Cardiac fibroblast (primary cell): ENCODE measurements at places on chromosomes 6 and 20.
A peak's percentile ranks its signal among the peaks of the same experiment; 100 is the strongest.

GRCh38 chr20:3223994-3224680, 14.8 kb downstream of the ITPA start:
- DNase-seq: no peak

DNA sequence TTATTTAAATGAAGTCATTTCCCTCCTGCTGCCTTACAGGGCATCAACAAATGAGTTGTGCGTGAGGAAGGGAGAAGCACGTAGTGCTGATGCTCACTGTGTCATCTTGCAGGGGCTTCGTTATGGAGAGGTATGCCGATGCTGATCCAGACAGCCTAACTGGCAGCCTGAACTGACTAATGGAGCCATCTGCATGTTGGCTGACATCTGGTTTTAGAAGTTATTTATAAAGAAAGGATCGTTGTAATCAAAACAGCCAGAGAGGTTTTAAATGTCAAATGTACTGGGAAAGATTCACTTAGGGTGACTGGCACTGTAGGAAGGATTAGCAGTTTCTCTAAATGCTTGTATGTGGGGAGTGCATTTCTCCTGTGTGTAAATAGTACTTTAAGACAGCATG, 54.6 kb downstream of the FARS2 start:
- DNase-seq: no peak

DNA sequence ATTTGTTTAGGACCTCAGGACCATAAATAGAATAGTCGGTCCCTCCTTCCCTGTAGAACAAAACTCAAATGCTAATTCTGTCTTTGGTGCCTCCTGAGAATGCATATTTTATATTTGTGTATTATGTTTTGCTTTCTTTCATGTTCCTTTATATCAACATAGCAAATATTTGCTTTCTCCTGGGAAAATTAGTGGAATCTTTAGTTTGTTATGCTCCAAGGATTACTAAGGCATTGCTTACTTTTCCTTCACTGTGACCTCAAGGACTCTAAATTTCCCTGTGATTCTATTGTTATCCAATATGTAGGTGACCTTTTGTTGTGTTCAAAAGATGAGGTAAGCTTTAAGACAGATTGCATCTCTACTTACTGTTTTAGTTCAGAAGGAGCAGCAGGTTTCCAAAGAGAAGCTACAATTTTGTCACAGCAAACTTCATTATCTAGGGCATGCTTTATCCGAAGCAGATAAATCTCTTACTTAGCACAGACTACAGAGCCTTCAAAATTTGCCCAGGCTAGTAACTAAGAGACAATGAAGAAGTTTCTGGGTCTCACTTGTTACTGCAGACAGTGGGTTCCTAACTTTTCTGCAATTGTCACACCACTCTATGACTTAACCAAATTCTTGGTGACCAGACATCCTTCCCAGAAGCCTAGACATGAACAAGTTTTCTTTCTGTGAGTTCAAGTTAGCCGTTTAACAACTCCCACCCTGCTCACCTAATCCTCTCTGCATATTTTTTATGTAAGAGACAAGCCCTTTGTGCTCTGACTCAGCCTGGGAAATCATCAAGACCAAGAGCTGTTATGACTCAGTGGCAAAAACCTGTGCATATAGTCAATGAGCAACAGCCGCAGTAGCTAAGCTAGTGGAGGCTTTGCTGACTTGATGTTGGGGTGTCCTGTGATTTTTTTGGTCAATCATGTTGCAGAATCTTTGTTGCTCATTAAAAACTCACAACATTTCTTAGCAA, 378.8 kb downstream of the QKI start:
- DNase-seq: peak; percentile 57

- no peak for DNase-seq
These were observed 39.2 kb downstream of the TRIM27 start for GRCh38 chr6:28884423-28885131.

- peak; percentile 84 for DNase-seq
These were observed 75.4 kb upstream of the PTPN1 start for GRCh38 chr20:50434653-50435396.

DNA sequence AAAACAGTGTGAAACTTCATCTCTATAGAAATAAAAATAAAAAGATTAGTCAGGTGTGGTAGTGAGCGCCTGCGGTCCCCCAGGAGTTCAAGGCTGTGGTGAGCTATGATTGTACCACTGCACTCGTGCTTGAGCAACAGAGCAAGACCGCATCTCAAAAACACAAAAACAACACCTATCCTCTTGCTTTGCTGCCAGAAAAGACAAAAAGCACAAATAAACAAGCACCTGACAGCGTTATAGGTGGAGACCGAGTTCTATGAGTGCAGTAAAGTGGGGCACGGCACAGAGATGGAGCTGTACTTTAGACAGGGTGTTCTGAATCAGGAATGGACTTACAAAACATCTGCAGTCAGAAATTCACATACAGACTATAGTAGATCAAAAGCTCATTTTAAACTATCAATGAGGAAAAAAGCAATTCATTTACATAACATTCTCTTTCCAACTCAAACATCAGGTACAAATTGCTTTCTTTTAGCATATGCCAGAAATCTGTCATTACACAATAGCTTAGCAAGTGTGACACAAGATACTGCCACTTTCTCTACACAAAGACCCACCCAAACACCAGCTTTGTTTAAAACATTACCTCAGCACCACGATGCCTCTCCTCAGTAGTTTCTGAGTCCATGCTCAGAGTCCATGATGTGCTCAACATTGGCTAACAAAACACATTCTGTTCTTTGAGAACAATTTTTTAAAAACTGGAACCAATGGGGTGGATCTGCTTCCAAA, 10.1 kb downstream of the EZR start:
- DNase-seq: no peak

GRCh38 chr6:41268478-41268877, 18.0 kb downstream of the TREM1 start:
- no peak for DNase-seq

DNA sequence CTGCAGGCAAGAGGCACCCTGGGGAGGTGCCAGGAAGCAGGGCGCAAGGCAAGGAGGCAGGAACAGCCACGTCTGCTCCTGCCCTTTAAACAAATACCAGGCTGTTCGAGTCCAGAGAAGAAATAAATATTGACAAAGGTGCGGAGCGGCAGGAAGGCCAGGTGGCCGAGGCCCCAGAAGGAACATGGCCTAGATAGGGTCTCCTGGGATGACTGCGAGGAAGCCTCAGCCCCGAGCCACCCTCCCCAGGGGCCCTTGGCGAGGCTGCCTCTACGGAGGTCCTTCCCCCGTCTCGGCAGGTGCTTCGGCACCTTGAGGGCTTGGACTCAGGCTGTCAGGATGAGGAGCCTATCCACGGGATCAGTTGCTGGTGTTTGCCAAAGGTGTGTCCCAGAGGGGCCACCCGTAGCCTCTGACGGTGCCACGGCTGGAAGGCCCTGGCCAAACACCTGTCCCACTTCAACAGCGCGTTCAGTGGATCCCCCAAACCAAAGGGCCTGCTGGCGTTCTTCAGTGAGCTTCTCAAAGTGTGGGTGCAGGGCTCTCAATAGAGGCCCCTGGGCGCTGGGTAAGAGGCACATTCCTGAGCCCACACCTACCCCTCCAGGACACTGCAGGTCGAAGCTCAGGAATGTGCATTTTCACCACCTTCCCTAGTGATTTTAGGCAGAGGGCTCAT, 39.8 kb downstream of the SNX5 start:
- no peak for DNase-seq

DNA sequence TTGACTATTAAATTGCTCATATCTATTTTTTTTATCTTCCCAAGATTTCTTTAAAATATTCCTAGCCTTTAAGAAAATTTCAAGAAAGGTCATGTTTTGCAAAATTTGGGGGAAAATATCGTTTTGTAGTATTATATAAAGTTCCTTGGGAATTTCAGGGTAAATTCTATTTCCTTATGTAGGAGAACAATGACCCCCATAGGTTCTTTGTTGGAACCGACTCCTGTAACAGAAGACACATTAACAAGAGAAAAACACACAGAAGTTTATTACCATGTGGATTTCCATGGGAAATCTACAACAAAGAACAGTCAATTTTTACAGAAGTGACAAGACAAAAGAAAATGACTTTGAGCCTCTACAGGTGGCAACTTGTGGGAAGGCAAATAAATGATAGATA, 68.1 kb downstream of the ADGB start:
- no peak for DNase-seq

DNA sequence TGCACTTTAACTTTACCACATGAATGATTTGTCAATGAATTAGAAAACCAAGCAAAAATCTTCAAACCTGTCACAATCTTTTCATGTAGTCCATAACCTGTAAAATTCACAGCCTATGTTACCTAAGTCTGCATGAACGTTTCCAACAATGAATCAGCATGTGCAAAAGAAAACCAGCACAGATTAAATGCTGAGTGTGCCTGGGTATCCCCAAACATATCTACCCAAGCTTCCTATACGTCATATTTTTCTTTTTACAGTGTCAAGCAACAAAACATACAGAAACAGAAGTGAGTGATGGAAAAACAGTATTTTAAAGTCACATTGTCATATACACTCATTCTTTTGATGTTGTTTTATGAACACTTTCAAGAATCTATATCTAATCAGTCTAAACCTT, 713.5 kb downstream of the RFPL4B start:
- DNase-seq: no peak

- DNase-seq: peak; percentile 19
These were observed 599 bp upstream of the PSORS1C1 start for GRCh38 chr6:31113861-31114540.

GRCh38 chr6:88360203-88360797, 194.2 kb upstream of the CNR1 start:
- peak; percentile 94 for DNase-seq

- no peak for DNase-seq
These were observed 45.0 kb downstream of the NT5E start for GRCh38 chr6:85494547-85495536.

DNA sequence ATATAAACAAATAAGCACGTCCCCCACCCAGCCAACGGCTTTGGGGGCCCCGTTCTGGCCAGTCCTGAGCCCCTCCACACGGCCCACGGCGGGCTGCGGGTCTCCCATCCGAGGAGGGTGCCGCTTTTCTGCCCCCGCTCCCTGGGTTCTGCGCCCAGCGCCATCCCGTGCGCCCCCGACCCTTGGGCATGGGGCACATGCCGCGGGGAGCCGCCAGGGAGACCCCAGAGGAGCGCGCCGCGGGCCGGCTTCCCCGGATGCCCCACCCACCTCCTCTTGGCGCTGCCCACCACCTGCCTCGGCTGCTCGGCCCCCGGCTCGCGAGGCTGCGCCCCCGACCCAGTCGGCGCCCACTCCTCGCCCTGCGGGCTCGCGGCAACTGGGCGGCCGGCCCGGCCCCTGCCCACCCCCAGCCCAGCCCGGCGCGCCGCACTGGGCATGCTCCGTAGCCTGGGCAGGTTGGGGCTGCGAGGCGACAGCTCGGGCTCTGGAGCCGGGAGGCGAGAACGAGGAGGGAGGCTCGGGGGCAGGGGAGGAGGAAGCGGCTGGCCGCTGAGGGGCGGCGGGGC, 570 bp upstream of the PLCB4 start:
- no peak for DNase-seq

- DNase-seq: no peak
These were observed 598 bp downstream of the TMEM239 start for GRCh38 chr20:2816583-2817340.

- no peak for DNase-seq
These were observed 290.0 kb upstream of the PTCHD4 start for GRCh38 chr6:48401016-48401415.

DNA sequence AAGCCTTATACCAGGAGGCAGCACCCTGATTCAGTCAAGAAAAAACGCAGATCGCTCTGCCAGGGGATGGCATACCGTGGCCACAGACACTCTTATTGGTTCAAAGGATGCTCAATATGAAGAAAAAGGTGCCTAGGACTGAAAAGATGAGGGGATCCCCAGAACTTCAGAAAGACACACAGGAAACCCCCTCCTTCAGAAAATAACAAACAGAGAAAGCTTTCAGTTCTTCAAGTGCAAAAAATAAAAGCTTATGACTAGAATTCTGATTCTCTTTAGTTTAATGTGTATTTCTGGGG, 17.7 kb upstream of the MYB start:
- DNase-seq: no peak

DNA sequence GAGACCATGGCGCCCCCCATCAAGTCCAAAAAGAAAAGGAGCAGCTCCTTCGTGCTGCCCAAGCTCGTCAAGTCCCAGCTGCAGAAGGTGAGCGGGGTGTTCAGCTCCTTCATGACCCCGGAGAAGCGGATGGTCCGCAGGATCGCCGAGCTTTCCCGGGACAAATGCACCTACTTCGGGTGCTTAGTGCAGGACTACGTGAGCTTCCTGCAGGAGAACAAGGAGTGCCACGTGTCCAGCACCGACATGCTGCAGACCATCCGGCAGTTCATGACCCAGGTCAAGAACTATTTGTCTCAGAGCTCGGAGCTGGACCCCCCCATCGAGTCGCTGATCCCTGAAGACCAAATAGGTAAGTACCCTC, 41.7 kb upstream of the NAA20 start:
- DNase-seq: peak; percentile 51

DNA sequence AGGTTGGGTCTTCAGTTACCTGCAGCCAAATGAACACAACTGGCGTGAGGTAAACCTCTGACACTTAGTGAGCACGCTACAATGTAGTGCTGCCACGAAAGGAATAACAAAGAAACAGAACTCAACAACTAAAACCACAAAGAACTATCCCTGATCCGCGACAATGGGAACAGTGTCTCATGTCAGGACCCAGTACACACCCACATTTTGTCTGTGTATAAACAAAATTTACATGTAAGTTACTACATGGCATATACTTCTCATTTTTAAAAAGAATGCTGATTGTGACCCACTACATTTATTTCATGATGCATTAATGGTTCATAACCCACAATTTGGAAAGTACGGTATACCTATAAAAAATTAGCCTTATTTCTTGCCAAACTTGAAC, 14.1 kb downstream of the FKBP1A start:
- no peak for DNase-seq

GRCh38 chr20:6626805-6627204, 140.7 kb upstream of the BMP2 start:
- no peak for DNase-seq

- no peak for DNase-seq
These were observed 327.3 kb downstream of the HACE1 start for GRCh38 chr6:104532462-104532861.

- DNase-seq: no peak
These were observed 456.8 kb downstream of the MAFB start for GRCh38 chr20:40232273-40232672.

DNA sequence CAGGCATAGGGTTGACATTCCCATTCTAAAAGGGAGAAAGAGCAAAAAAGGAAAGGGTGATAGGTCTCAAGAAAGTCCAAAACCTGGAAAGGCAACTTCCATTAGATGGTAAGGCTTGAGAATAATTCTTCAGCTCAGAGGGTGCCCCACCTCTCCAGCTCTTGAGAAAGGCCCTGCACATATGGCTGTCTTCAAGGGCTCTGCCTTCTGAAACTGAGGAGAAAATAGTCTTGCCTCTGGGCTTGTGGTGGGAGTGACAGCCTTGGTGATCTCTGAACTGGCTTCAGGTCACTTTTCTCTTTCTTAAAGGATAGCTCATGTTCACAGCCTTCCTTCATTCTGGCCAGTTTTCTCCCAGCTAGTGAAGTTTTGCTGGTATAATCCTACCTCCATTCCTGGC, 35.6 kb upstream of the NR2E1 start:
- no peak for DNase-seq
